Caki2 (cell line): ENCODE measurements at places on chromosomes 12 and 14. TPM values are rescaled to one million over a fixed set of nuclear protein-coding genes. Genes with fewer than 3 reads are reported as not detected.

Gene AMN
- total RNA-seq: 0.41 and 1.5 TPM in 2 replicates

Gene EML1
- 5.4 and 7.4 TPM in 2 replicates for total RNA-seq

GRCh38 chr14:81143793-81144192 is 77.0 kb downstream of the GTF2A1 start:
- no peak for DNase-seq

GRCh38 chr14:32694795-32695449 is 243.8 kb upstream of the NPAS3 start:
- no peak for DNase-seq

DNA sequence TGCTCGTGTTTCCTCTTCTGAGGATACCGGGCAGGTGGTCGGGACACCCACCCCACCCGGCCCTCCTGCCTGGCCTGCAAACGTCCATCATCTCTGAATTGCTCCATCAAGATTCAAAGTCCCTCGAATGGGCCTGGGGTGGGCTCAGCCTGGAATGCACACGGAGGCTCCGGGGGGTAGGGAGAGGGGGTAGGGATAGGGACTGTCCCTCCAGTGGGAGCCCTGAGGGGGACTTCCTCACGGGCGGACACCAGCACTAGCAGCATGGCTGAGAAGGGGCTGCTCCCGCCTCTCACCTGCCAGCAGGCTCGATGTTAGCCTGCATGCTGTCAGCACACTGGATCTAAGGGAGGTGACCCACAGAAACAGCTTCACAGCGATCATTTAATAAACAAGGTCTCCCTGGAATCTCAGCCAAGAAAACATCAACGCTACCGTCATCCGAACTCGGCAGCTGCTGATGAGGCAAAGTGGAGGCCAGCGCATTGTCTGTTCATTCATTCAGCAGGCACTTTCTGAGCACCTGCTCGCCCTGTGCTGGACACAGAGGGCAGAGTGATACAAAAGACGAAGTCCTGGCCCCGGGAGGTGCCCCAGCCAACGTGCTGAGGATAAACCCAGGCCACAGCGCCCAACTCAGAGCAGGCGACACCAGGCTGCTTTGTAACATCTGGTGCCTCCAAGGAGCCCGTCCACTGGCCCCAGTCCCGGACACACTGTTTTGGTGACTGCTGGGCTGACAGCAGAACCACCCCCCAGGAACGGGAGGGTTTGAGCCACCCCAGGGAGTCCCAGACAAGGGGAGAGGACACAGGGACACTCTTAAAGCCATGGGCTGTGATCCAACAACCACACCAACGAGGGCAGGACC is 6.3 kb downstream of the TMEM179 start:
- DNase-seq: no peak

Gene NGB
- 0.07 TPM in 1 of 2 replicates, not detected in the other for total RNA-seq

DNA sequence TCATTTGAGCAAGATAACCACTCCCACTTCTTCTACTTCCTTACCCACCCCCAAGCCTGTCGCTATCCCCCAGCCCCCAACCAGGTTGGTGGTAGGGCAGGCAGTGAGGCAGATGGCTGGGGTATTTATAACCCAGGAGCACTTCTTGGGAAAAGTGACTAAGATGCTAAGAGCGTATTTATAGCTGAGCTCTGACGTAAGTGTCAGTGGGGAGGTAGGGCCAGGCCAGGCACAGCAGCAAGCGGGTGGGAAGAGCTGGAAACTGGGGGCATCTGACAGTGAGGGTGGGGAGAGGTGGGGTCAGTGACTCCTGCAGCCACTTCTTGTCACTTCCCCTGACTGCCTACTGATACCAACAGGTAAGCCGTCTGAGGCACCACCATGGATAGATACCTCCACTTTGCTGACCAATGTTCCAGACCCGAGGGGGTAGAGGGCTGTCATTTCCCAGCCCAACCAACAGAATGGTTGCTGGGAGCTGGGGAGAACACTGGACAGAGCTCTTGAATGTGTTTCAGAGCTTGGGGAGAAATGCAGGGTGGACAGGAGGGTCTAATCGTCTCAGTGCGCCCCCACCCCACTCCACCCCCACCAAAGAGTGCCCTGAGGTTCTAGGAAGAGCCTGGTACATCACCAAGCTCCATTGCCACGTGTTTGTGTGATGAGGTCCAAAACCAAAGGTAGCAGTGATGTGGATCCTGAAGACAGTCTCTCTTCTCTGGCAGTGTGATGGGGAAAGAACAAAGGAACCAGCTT is 2.7 kb upstream of the INHBE start:
- no peak for DNase-seq

Gene GPHB5
- not detected in 2 replicates for total RNA-seq

GRCh38 chr14:22565391-22565945 is 23.6 kb downstream of the DAD1 start:
- DNase-seq: no peak

GRCh38 chr12:46214668-46215436 is 54.0 kb downstream of the SLC38A1 start:
- DNase-seq: no peak

DNA sequence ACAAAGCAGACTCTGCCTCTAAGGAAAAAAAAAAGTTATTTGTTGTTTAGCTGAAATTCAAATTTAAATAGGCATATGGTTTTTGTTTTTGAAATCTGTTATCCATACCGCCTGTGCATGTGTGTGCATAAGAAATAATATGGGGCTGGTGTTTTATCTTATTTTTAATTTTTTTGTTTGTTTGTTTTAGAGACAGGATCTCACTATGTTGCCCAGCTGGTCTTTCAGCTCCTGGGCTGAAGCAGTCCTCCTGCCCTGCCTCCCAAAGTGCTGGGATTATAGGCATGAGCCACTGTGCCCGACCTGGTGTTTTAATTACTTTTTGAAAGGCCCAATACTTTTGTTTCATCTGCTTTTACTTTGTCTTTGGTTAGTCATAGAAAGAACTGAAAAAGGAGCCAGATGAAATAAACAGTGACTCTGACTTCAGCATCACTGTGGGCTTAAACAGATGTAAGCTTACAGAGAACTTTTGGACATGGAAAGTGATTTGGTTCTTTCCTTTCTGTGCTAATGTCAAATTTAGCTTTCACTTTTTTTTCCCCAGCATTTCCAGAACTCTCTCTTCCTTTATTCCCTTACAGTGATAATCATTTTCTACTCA is 37.2 kb downstream of the SUPT16H start:
- DNase-seq: no peak

- DNase-seq: no peak
Observed at GRCh38 chr14:102087762-102088011, 843 bp upstream of the HSP90AA1 start.

GRCh38 chr12:24378548-24379407 is 429.3 kb upstream of the SOX5 start:
- DNase-seq: no peak
